Brain microvascular endothelial cell (primary cell): ENCODE measurements at places on chromosomes 3 and 15.
A peak's percentile ranks its signal among the peaks of the same experiment; 100 is the strongest.

- no peak for DNase-seq
Observed at GRCh38 chr3:184512621-184513020, 49.0 kb upstream of the EPHB3 start.

DNA sequence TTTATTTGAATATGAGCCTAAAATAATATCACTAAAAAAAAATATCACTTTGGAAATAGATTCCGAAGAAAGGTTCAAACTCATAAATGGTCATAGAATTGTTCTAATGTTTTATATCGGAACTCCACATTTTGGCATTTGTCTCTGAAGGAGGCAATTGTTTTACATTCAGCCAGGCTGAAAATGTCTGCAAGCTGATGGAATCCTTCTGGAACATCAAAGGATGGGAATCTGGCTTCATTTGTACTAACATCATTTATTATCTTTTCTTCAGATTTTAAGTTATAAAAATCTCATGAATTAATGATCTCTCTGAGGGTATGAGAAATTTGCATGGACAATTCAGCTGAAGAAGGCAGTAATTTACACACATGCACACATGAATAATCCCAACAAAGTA, 251.4 kb upstream of the RGMA start:
- DNase-seq, result no peak

GRCh38 chr15:57924598-57924997, 140.9 kb downstream of the ALDH1A2 start:
- DNase-seq, result no peak

GRCh38 chr15:63192619-63193206, 3.3 kb downstream of the RAB8B start:
- DNase-seq, result no peak

DNA sequence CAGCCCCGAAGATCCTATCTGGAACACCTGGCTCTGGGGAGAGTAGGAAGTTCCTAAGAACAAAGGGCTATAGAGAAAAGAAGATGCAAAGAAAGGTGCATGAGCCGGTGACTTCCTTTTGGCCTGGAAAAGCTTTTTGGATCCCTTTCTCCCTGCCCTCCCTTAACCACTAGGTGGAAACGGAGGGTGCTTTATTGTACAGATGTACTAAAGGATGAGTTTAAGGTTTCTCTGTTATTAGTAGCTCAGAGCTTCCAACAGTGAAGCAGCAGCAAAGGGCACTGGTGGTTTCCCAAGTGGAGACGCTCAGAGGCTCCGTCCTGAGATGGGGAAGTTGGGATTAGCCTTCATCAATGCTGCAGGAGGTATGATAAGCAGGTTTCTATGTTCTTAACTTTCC, 5.9 kb upstream of the ADGRG7 start:
- peak; percentile 29 for DNase-seq

GRCh38 chr3:155285936-155286335, 7.5 kb downstream of the STRIT1 start:
- DNase-seq, result no peak

GRCh38 chr3:39383045-39383880, at the start of gene SLC25A38:
TSS of gene SLC25A38 (plus strand) at chr3:39383370. CDS start at chr3:39383725, 355 bp downstream.
- peak; percentile 83 for DNase-seq

DNA sequence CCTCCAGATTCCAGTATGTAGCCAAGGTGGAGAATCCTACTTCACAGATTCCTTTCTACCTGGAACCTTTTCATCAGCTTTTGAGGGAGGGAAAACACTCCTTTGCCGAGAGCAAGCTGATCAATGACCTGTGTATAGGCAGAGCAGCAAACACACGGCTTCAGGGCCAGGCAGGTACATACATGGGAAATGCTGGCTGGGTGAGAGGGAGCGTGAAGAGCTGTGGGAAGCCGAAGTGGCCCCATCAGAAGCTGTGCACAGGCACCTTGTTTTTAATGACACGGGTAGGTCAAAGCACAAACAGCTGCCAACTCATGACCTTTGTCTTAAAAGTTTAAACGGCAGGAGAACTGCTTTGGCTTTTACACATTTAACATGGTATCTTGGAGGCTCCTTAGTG, 25.3 kb downstream of the STARD5 start:
- no peak for DNase-seq

DNA sequence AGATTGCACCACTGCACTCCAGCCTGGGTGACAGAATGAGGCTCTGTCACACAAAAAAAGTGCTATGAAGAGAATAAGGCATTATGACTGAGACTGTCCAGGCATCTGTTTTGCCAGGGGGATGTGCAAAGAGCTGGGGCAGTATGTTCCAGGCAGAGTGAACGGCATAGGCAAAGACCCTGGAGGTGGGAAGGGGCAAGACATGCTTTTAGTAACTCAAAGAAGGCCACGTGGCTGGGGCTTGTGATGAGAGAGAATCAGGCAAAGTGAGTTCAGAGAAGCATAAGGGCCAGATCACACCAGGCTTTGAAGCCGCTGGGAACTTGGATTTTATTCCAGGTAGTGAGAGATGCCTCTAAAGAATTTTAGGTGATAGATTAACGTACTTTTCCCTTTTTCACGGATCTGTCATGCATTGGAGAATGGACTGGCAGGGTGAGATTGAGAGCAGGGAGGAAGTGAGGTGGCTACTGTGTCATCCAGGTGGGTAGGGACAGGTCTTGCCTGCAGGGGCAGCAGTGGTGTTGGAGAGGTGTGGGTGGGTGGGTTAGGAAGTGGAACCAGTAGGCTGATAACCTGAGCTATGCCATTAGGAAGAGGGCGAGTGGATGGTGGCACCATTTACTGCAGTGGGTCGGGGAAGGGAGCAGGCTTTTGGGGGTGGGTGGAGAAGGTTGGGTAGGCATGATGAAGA, 31.7 kb downstream of the ATP2B2 start:
- no peak for DNase-seq

- peak; percentile 37 for DNase-seq
Observed at GRCh38 chr3:154954757-154955156, 125.4 kb upstream of the MME start.

DNA sequence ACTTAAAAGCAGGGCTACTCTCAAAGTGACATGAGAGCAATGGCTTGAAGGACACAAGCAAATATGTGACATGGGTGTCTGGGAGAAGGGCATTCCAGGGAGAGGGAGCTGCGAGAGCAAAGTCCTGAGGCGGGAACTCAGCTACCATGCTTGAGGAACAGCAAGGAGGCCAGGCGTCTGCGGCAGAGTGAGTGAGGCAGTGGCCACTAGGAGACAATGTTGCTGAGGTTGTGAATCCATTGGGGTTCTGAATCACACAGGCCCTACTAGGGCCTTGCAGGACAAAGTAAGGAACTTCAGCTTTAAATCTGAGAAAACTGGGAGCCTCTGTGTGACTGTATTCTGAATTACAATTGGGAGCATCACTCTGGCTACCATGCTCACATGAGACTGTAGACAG, 94.1 kb upstream of the PRICKLE2 start:
- DNase-seq, result no peak

DNA sequence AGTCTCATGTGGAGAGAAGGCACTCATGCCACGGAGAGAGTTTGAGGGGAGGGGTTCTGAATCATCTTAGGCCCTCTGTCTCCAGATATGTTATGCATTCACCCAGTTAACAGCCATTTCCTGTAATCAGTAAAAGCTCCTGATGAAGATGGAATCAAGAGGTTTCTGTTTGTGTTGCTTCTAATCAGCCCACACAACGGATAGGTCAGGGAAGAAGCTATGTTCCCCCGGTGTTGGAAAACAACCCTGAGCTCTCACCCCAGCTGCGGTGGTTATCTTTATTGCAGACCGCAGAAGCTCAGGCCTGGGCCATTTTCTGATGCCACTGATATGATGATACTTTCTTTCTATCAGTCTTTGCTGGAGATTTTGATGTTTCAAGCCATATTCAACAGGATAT, 338.5 kb upstream of the ONECUT1 start:
- DNase-seq, result no peak

- no peak for DNase-seq
Observed at GRCh38 chr3:82114589-82114988, 353.1 kb upstream of the GBE1 start.

GRCh38 chr15:78322724-78323521, 17.2 kb upstream of the CRABP1 start:
- no peak for DNase-seq

DNA sequence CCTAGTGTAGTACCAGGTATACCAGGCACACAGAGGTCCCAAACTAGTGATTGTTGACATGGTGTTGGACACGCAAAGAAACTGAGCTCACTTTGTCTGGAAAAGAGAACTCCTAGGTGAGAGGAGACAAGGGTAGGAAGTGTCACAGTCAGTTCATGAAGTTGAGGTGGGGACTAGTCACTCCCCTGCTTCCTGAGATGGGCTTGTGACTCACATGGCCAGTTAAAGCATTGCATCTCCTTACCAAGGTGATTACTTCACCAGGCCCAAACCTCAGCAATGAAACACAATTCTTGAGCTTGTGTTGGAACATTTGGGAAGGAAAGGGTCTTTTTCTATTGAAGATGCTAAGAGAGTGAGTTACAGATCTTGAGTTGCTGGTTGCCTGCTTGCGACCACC, 49.2 kb upstream of the RAD18 start:
- DNase-seq, result no peak

- DNase-seq, result no peak
Observed at GRCh38 chr3:32952369-32953077, 1.1 kb downstream of the CCR4 start.

DNA sequence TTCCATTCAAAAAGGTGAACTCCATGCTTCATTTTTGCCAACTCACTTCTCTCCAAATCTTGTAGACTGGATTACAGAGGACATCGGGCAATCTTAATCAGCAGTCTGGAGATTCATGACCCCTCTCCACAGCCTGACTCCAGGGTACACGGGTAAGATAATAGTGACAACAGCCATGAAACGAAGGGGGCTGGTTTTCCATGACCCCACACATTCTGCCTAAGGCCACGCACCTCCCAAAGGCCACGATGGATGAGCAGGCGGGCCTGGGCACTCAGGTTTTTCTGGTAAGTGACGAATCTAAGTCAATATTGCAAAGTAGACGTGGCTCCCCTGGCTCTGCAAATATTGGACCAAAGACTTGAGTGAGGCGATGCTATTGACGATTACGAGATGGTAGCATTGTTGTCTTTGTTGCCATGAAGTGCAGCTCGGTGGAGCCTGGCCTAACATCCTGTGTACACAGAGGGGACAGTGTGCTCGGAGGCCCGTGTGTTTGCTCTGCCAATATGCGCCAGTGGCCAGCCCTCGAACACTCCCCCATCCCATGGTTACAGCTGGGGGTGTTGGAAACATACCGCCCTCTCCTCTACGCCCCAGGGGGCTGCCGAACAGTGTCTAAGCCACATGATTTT, 119.1 kb downstream of the OPA1 start:
- no peak for DNase-seq

DNA sequence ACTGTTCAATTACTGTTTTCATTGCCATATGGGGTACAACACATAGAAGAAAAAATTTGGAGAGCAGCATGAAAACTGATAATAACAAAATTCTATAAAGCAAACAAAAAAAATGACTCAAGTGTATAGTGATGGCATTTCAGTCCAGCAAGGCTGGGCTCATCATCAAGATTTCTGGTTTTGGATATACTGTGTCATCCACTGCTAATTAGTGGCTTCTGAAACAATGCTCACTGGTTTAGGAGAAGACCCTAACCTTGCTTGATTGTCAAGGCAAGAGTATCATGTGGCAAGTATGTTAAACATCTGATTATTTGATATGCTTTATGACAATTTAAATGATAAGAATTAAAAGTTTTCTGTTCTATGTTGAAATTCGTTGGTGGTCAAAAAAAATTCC, 96.9 kb downstream of the RFX7 start:
- DNase-seq, result no peak

- DNase-seq, result peak; percentile 92
Observed at GRCh38 chr15:58369261-58369701, 62.5 kb upstream of the LIPC start.

DNA sequence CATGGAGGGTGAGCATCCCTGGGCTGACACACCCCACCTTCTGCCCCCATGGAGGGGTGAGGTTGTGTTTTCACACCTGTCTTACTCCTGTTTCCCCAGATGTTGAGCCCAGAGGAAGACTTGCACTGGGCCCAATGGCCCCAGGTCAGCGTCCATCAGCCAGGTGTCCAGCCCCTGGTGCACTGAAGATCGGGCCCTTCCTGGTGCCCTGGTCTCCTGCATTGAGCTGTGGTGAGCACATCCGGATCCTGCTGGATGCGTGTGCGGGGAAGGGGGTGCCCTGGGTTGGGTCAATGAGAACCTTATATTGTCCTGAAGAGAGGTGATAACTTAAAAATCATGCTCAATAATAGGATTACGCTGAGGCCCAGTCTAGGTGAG, 227.3 kb downstream of the SNRPN start:
- no peak for DNase-seq

- DNase-seq, result no peak
Observed at GRCh38 chr3:51943451-51944391, 1.6 kb downstream of the PARP3 start.

GRCh38 chr3:3172627-3173026, 6.9 kb downstream of the CRBN start:
- no peak for DNase-seq

DNA sequence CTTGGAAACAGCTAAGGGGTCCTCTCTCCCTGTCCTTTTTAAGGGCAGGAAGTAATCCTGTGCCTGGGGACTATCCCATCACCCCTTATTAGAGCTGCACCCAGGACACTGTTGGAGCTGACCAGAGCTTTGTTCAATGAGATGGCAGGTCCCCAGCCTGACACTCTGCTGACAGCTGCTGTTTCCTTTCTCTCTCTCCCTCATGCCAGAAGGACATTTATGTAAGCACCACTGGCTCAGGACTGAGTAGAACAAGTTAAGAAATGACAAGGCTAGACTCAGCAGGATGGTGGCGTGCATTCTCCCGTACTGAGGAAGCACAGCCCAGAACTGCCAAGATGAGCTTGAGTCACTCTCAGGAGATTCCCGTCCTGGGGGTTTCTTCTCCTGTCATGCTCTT, 17.3 kb downstream of the GJD2 start:
- no peak for DNase-seq

DNA sequence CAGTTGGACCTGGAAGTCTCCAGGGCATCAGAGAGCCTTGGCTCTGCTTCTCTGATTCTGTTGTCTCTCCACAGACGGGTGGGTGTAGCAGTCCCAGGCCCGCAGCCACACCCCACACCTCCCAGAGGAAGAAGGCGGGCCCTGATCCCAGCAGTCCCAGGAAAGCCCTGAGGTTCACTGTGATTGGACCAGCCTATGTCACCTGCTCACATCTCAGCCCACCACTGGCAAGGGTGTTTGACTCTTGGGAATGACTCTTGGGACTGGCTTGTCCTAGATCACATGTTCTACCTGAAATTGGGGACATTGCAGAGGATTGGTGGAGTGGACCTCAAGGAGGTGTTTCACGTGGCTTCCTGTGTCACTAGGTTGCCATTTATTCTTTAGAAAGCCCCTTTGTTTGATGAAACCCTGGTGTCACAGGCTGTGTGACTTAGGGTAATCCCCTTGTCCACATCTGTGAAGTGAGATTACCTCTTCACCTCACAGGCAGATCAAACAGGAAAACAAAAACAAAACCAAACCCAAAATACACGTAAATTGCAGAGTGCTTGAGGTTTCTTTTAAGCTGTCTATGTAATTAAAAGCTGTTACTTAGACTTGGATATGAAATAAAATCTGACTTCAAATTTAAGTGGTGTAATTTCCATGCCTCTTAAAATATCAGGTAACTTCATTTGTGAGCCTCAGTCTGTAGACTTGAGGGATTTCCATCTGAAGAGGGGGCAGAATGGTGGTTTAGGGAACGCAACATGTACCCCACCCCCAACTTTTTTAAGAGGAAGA, 26.7 kb downstream of the FLNB start:
- no peak for DNase-seq
